ENCODE measurements at places on chromosomes 4 and X.

GRCh38 chr4:115866364-115866896 is 753.0 kb upstream of the NDST4 start:
- H3K27ac ChIP-seq, result no peak overlapping the region
- no peak overlapping the region for H3K4me3 ChIP-seq
- no peaks in the 10 kb centered on the region for H3K36me3 ChIP-seq
- DNase-seq, result no peak
- no peaks in the 10 kb centered on the region for H3K27me3 ChIP-seq
- H3K4me1 ChIP-seq, result no peaks in the 10 kb centered on the region

GRCh38 chr4:169311643-169312365 is 41.0 kb upstream of the SH3RF1 start:
- no peak overlapping the region for H3K27ac ChIP-seq
- H3K27me3 ChIP-seq, result peaks cover 8% of the 10 kb centered on the region
- no peaks in the 10 kb centered on the region for H3K4me1 ChIP-seq
- no peak for DNase-seq
- no peak overlapping the region for H3K4me3 ChIP-seq

DNA sequence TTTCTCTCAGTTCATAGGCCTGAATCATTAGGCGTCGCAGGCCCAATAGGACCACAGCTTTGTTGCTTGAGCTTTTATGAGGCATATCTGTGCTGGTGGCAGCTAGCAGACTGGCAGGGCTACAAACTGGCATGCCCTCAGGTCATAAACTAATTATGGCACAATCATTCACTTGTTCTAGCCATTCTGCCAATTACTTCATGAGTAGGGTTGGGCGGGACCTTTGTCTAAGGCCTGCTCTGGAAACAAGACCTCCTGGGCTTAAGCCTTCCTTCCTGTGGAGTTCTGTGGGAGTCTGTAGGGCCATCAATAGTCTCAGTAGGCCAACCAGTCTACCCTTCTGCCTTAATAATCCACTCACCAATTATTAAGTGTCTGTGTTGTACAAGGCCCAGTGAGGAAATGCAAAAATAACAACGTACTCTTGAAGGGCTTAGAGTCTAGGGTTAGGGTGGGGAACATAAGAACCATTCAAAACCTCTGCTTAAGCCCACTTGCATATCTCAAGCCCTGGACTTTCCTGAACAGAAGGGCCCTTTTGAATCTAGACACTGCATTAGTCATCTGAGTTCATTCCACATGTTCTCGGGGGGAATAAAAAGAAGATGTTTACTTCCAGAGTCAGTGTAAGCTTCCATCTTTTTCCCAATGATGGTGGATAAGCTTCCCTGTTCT is 44.5 kb downstream of the SHROOM4 start:
- DNase-seq, result no peak
- no peaks in the 10 kb centered on the region for H3K36me3 ChIP-seq
- H3K27ac ChIP-seq, result no peak overlapping the region
- H3K27me3 ChIP-seq, result peaks cover 3% of the 10 kb centered on the region
- H3K4me3 ChIP-seq, result no peak overlapping the region

DNA sequence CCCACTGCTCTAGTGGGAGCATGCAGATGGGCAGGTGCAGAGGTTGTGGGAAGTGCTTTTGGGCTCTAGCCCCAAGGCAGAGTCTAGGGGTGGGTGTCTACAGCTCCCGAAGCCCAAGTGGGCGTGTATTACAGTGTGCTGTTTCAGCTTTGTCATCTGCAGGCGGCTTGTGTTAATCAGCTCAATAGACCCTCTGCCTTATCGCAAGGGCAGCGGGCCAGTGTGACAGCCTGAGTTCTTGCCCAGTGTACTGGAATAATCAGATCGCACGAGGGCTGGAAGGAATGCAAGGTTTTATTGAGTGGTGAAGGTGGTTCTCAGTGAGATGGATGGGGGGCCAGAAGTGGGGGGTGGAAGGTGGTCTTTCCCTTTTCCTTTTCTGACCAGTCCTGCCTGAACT is 529.4 kb upstream of the AMOT start:
- H3K36me3 ChIP-seq, result no peaks in the 10 kb centered on the region
- H3K27ac ChIP-seq, result no peak overlapping the region
- no peak overlapping the region for H3K4me3 ChIP-seq
- H3K4me1 ChIP-seq, result no peaks in the 10 kb centered on the region

GRCh38 chrX:150258463-150259430 is 104.4 kb upstream of the MAMLD1 start:
- H3K4me3 ChIP-seq, result no peak overlapping the region
- no peak overlapping the region for H3K27ac ChIP-seq
- no peaks in the 10 kb centered on the region for H3K27me3 ChIP-seq
- H3K4me1 ChIP-seq, result peaks cover 5% of the 10 kb centered on the region
- no peaks in the 10 kb centered on the region for H3K36me3 ChIP-seq

GRCh38 chr4:132395561-132395960 is 753.5 kb upstream of the PCDH10 start:
- no peaks in the 10 kb centered on the region for H3K27me3 ChIP-seq
- H3K36me3 ChIP-seq, result no peaks in the 10 kb centered on the region
- H3K4me1 ChIP-seq, result no peaks in the 10 kb centered on the region
- no peak for DNase-seq
- no peak overlapping the region for H3K27ac ChIP-seq
- H3K4me3 ChIP-seq, result no peak overlapping the region

DNA sequence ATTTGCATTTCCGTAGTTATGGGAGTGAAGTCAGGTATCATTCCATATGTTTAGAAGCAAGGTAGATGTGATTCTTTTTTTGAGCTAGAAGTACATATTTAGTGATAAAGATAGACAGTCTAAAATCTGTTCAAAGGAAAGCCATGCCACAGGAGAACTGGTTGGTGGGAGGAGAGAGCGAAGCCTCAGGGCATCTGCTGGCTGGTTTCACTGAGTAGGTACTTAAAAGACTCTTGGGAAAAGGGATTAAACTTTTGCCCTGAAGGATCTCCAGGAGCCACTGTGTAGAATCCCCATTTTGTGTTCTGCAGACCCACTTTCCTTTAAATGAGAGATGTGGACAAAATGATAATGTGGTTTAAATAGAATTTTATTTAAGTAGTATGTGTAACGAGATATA is 89.6 kb downstream of the SHROOM2 start:
- H3K4me3 ChIP-seq, result no peak overlapping the region
- no peaks in the 10 kb centered on the region for H3K36me3 ChIP-seq
- no peak overlapping the region for H3K27ac ChIP-seq
- H3K27me3 ChIP-seq, result no peaks in the 10 kb centered on the region

DNA sequence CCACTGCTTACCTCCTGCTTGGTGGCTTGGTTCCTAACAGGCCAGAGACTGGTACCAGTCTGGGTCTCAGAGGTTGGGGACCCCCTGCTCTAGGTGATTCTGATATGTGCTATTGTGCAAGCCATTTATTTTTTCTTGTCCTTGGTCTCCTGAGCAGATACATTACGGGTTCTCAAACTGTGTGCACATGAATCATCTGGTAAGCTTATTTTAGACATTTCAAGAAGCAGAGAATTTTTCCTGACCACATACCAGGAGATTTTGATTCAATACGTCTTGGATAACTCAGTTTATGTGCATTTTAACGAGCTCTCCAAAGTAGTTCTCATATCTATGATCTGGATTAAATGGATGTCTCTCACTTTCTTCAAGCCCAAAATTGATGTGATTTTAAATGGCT is 77.2 kb downstream of the FHIP1A start:
- H3K36me3 ChIP-seq, result no peaks in the 10 kb centered on the region
- peaks cover 2% of the 10 kb centered on the region for H3K27me3 ChIP-seq
- H3K4me3 ChIP-seq, result no peak overlapping the region
- no peak for DNase-seq
- H3K27ac ChIP-seq, result no peak overlapping the region

DNA sequence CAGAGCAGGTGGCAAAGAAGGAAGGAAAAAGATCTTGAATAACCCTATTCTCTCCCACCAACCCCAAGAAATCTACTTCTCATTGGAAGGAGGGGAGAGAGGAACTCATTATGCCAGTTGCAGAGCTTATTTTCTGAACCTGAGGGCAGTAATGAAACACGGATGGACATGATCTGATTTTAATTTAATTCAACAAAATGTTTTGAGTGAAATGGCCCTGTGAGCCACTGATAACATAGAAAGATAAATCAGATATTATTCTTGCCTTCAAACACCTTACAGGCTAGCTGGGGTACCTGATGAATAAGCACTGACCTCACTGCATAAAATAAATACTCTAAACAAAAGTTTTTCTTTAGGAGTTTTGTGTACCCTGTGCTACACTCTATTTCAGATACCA is 30.3 kb downstream of the DAPP1 start:
- peaks cover 71% of the 10 kb centered on the region for H3K4me1 ChIP-seq
- H3K27me3 ChIP-seq, result no peaks in the 10 kb centered on the region
- no peak for DNase-seq
- H3K36me3 ChIP-seq, result peaks cover 24% of the 10 kb centered on the region

DNA sequence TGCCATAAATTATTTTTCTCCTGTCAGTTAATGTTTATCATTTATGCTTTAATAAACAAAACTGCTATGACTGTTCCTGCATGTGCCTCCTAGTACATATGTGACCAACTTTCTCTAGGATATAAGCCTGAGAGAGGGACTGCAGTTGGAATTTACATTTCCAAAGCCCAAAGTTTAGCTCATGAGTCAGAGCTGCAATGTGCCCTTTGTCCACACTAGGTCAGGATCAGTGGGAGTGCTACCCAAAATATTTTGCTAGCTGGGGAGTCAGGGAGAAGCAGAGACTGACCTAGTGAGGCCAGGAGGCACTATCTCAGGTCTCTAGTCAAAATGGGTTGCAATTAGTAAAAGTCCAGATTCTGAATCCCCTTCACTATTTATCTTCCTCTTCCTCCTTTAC is 92.7 kb downstream of the AR start:
- no peaks in the 10 kb centered on the region for H3K4me1 ChIP-seq
- no peak overlapping the region for H3K27ac ChIP-seq
- DNase-seq, result no peak
- no peaks in the 10 kb centered on the region for H3K36me3 ChIP-seq
- no peaks in the 10 kb centered on the region for H3K27me3 ChIP-seq

DNA sequence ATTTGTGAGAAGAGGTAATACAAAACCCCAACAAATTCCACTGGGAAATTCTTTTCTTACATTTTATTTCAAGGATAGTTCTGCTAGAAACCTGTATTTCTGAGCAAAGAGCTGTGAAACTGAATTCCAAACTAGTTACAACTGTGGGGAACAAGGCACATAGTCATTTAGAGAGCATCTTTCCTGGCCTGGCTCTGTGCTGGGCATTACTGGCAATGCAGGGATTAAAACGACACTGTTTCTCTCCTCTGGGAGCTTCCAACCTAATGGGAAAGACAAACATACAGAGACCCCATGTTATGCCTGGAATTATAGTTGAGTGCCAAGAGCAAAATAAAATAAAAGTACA is 36.5 kb downstream of the SUPT20HL1 start:
- no peaks in the 10 kb centered on the region for H3K4me1 ChIP-seq
- H3K36me3 ChIP-seq, result no peaks in the 10 kb centered on the region
- no peaks in the 10 kb centered on the region for H3K27me3 ChIP-seq
- no peak overlapping the region for H3K4me3 ChIP-seq
- DNase-seq, result no peak
- no peak overlapping the region for H3K27ac ChIP-seq

- no peak overlapping the region for H3K4me3 ChIP-seq
- H3K27me3 ChIP-seq, result no peaks in the 10 kb centered on the region
- no peak for DNase-seq
- H3K36me3 ChIP-seq, result no peaks in the 10 kb centered on the region
- H3K4me1 ChIP-seq, result peaks cover 50% of the 10 kb centered on the region
Measured at GRCh38 chrX:154730253-154730891, 20.5 kb downstream of the GAB3 start.

- H3K27me3 ChIP-seq, result no peaks in the 10 kb centered on the region
- peak overlapping the region; percentile 55 for H3K4me3 ChIP-seq
- H3K27ac ChIP-seq, result peak overlapping the region; percentile 88
- H3K4me1 ChIP-seq, result peaks cover 41% of the 10 kb centered on the region
Measured at GRCh38 chrX:23732704-23733103, 10.4 kb downstream of the ACOT9 start.

DNA sequence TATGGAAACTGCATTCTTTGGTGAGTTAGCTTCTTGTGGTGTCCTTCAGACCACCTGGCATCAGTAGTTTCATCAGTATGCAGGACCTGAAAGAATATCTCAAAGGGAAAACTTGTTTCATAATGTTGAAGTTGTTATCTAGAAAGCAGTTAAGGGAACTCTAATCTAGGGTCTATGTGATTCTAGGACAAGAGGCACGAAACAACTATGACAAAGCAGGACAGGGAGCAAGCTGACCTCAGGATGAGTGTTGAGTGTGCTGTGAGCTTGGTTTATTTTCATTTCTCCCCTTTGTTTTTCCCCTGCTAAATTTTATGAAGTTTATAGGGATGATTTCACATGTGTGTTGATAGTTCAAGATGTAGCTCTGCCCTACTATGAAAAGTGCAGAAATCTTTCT is 65.7 kb downstream of the MXRA5 start:
- H3K4me3 ChIP-seq, result no peak overlapping the region
- no peak overlapping the region for H3K27ac ChIP-seq
- no peaks in the 10 kb centered on the region for H3K36me3 ChIP-seq
- no peak for DNase-seq
- no peaks in the 10 kb centered on the region for H3K27me3 ChIP-seq

GRCh38 chr4:87707279-87707918 is 57.3 kb downstream of the DMP1 start:
- no peak overlapping the region for H3K4me3 ChIP-seq
- no peak overlapping the region for H3K27ac ChIP-seq
- H3K4me1 ChIP-seq, result no peaks in the 10 kb centered on the region
- no peak for DNase-seq
- no peaks in the 10 kb centered on the region for H3K36me3 ChIP-seq
- H3K27me3 ChIP-seq, result peaks cover 20% of the 10 kb centered on the region

DNA sequence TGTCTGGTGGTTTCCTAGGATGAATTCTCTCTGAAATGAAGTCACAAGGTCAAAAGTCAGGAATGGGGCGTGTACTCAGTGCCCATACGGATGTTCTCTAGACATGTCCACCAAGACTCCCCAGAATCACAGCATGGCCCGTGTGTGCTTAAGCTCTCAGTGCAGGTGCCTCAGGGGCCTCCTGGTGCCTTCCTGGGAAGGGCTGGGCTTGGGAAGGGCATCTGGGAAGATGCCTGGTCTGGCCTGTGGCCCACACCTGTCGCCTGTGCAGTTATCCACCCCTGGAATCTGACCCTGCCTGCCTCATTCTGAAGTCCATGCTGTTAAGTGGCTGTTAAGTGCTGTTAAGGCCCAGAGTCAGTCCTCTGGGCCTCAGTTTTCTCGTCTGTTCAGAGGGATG is 31.2 kb downstream of the SORCS2 start:
- no peak for DNase-seq
- no peaks in the 10 kb centered on the region for H3K4me1 ChIP-seq
- no peak overlapping the region for H3K4me3 ChIP-seq
- H3K36me3 ChIP-seq, result no peaks in the 10 kb centered on the region
- no peak overlapping the region for H3K27ac ChIP-seq
- H3K27me3 ChIP-seq, result peaks cover 2% of the 10 kb centered on the region

- H3K4me3 ChIP-seq, result no peak overlapping the region
- no peak for DNase-seq
- no peak overlapping the region for H3K27ac ChIP-seq
- peaks cover 6% of the 10 kb centered on the region for H3K4me1 ChIP-seq
- no peaks in the 10 kb centered on the region for H3K36me3 ChIP-seq
Measured at GRCh38 chrX:13142891-13143290, 98.5 kb upstream of the FAM9C start.

Data from activated naive CD4-positive, alpha-beta T cell treated with anti-CD3 and anti-CD28 coated beads for 36 hours (primary cell).